Upper lobe of right lung (tissue), 1 donor: ENCODE measurements at places on chromosomes 12 and 14. TPM values are rescaled to one million over a fixed set of nuclear protein-coding genes. Genes with fewer than 3 reads are reported as not detected.
A peak's percentile ranks its signal among the peaks of the same experiment; 100 is the strongest.

ANKRD33 gene
- not detected for total RNA-seq

GRCh38 chr14:36818794-36819384 lies 157.2 kb downstream of the PAX9 start:
- no peak overlapping the region for H3K27ac ChIP-seq
- no peaks in the 10 kb centered on the region for H3K36me3 ChIP-seq
- DNase-seq: no peak
- no peaks in the 10 kb centered on the region for H3K4me1 ChIP-seq
- no peak overlapping the region for H3K4me3 ChIP-seq

- H3K4me3 ChIP-seq: peak overlapping the region; percentile 97
- peak overlapping the region; percentile 39 for H3K27ac ChIP-seq
- no peak for DNase-seq
- no peaks in the 10 kb centered on the region for H3K36me3 ChIP-seq
- H3K27me3 ChIP-seq: no peaks in the 10 kb centered on the region
These were observed 1.7 kb downstream of the FGFR1OP2 start for GRCh38 chr12:26939953-26940352.

PMCH gene
- total RNA-seq: not detected

GABARAPL1 gene
- 114 TPM for total RNA-seq

PROX2 gene
- not detected for total RNA-seq
